ENCODE measurements at places on chromosomes 6 and 20.

DNA sequence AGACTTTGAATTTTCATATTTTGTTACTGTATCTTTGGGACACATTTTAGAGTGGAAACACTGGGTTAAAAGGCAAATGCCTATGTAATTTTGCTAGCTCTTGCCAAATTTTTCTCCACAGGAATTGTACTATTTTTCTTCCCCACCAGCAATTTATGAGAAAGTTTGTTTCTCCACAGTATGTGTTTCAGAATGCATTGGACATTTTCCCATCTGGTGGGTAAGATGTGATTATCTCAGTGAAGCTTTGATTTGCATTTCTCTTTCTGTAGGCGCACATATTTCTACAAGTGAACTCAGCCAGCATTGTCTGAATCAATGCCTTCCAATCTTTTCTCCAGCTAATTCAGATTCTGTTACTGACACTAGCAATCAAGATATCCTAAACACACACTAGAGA, 157.8 kb downstream of the RCAN2 start:
- DNase-seq: no peak

GRCh38 chr6:10585209-10585845, 64.2 kb downstream of the GCNT2 start:
- no peak for DNase-seq

DNA sequence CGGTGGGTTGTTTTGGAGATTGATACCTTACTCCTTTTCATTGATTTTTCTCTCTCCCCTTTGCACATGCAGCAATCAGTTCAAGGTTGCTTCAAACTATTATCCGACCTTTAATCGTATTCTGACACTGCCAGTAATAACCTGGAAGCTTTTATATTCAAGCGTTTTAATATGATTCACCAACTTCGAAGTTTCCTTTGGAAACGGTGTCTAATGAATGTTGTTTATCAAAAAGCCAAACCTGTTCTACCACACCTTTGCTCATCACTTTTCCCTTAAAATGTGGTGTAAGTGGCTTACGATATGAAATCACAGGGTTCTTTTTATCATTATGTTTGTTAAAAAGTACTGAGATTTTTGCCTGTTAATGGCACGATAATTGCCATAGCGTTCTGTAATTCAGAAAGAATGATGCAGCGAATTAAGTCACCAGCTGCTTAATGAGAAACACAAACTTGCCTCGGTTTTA, 660 bp downstream of the STXBP5 start:
- no peak for DNase-seq

GRCh38 chr6:22357724-22358189, 60.9 kb upstream of the PRL start:
- no peak for DNase-seq

- no peak for DNase-seq
Observed at GRCh38 chr20:47122560-47122959, 227.9 kb downstream of the EYA2 start.

- DNase-seq: peak; percentile 20
Observed at GRCh38 chr20:8718279-8718678, 350.6 kb upstream of the PLCB4 start.

DNA sequence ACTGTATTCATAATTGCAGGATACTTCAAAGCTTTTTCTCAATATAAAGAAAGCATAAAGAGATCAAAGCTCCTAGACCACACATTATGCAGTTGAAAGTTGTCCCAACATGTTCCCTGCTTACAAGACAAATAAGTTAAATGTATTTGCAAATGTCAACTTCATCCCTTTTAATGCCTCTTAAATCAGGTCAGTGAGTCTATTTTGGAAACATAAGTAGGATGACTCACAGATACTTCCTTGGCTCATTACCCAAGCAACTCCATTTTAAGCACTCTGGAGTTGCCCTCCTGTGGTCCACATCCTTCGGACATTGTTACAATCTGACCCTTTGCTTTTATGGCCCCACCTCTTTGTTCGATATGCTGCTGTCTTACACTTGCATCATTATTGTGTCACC, 162.0 kb downstream of the FAXC start:
- DNase-seq: no peak

GRCh38 chr6:35094183-35094582, 47.0 kb downstream of the TCP11 start:
- DNase-seq: no peak

DNA sequence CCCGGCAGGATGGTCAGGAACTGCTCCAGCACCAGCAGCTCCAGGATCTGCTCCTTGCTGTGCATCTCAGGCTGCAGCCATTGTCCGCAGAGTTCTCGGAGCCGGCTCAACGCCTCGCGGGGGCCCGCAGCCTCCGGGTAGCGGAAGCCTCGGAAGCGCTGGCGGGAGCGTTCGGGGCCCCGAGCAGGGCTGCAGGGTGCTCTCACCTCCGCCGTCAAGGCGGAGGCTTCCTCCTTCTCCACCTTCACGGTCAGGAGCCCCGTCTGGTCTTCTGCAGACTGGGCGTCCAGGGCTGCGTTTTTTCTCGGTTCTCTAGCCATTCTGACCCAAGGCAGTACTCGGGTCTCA, 434 bp downstream of the ZKSCAN4 start:
- no peak for DNase-seq

GRCh38 chr6:147406783-147407182, 101.7 kb upstream of the SAMD5 start:
- DNase-seq: no peak

DNA sequence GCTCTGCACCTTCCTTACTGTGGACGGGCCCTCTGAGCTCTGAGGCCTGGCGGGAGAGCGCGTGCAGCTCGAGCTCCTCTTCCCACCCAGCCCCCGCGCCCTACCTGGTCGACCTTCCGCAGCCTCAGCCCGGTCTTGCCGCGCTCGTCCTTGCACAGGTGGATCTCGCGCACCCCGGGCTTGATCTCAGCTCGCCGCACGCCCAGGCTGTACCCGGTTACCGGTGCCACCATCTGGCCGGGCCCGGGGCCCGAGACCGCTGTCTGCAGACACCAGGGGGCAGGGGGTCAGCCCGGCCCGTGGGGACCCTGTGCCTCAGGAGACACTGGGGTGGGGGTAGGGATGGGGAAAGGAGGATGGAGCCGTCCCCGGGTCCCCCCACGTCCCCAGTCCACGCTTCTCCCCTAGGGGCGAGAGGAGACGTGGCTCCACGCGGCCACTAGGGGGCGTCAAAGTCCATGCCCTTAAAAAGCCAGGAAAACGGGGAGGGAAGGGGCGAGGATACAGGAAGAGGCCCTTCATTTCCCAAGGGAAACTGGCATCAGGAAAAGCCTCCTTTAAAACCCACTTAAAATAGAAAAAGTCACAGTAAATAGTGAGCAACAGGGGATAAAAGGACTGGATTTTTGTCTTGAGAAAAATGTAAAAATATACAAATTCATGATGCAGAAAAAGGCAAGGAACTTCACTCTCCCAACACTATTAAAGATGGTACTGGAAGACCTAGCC, 15.5 kb downstream of the SDCBP2 start:
- DNase-seq: peak; percentile 77

GRCh38 chr20:45363611-45364492, 896 bp downstream of the SYS1 start:
- DNase-seq: no peak

GRCh38 chr20:61925555-61926252, 140.0 kb downstream of the TAF4 start:
- peak; percentile 65 for DNase-seq

DNA sequence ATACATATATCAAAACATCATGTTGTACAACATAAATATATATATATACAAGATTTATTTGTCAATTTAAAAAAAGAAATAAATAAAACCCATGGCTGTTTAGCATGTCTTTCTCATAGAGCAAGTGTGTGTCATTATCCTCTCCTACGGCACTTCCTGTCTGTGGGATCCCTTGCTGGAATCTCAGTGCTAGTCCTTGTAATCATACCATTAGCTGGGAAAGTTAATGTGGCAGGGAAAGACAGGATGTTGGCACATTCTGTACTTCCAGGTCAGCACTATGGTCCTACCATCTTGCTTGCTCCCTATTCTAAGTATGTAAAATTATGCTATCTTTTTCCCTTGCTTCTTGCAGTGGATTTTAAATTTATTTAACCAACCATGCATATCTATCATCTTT, 9.5 kb upstream of the SLC17A3 start:
- no peak for DNase-seq

DNA sequence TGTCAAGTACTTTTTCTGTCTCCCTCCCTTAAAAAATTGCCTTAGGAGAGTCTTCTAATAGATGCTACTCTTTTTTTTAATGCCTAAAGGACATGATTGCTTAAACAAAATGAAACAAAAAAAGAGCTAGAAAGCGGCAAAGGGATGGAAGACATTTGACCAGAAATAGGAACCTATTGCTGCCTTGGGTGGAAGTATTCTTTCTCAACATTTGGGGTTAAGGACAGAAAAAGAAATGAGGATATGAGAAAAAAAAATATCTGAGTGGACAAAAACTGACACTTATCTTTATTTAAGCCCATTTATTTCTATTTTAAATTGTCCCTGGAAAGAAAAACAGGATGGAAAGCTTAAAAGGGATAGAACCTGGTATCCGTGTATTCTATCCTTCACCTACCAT, 664.9 kb upstream of the CITED2 start:
- no peak for DNase-seq

- DNase-seq: peak; percentile 22
Observed at GRCh38 chr6:50791900-50792508, 26.7 kb upstream of the TFAP2B start.

GRCh38 chr6:5766260-5766659, 240.5 kb downstream of the NRN1 start:
- DNase-seq: peak; percentile 19

GRCh38 chr20:61437280-61438206, 185.5 kb downstream of the CDH4 start:
- peak; percentile 88 for DNase-seq

- no peak for DNase-seq
Observed at GRCh38 chr20:57612916-57613315, 7.3 kb downstream of the ZBP1 start.

DNA sequence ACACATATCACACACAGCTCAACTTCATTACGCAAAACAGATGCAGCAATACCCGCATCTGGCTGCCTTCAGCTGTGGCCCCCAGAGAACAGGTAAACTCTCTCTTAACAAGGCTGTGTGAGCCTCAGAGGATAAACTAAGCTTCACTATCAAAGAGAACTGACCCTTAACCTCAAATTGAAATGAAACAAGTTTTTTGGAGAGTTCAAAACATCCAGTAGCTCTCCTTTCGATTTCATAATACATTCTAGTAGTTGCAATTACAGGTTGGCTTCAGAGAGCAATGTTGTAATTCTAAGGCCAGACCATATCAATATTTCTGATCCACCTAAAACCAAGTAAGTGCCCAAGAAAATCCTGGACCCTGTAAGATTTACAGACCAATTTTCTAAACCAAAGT, 113.5 kb downstream of the FAXC start:
- DNase-seq: no peak

DNA sequence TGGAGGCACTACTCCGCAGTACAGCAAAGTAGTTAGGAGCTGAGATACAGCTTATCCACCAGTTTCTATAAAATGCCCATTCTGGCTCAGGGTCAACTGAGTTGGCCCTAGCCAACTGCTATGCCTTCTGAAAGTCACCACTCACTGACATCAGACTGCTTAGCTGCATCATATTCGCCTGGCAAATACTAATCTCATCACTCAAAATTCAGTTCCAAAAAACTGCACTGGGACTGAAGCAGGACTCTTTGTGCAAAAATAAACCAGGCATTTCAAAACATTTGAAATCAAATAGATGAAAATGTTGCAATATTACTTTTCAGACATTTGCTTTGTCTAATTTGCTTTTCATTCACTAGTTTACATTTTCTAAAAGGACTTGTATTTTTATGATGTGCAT, 230.0 kb downstream of the ALDH8A1 start:
- DNase-seq: no peak

- no peak for DNase-seq
Observed at GRCh38 chr20:49199729-49200293, 11.7 kb upstream of the STAU1 start.

- DNase-seq: no peak
Observed at GRCh38 chr20:22460803-22461202, 123.6 kb downstream of the FOXA2 start.

DNA sequence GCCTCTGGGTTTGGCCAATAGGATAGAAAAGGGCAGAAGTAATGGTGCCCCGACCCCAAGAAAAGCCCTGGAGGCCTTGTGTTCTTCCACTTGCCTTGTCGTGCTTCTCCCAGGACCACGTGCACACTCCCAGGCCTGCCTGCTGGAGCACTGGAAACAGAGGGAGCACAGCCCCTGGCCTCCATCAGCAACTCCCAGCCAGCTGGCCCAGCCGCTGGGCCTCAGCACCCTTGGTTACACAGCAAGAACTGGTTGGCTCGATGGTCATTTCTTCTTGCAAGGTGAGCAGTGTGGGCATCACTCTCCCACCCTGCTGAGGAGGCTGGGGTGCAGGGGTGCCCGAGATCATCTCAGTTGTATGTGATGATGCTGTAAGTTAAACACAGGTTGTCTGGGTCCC, 69.2 kb upstream of the CST7 start:
- DNase-seq: no peak

- no peak for DNase-seq
Observed at GRCh38 chr6:56242346-56242745, 5.0 kb downstream of the COL21A1 start.

- no peak for DNase-seq
Observed at GRCh38 chr6:24777227-24777626, 2.5 kb downstream of the GMNN start.

- DNase-seq: peak; percentile 23
Observed at GRCh38 chr6:57307850-57308249, 9.6 kb upstream of the PRIM2 start.

DNA sequence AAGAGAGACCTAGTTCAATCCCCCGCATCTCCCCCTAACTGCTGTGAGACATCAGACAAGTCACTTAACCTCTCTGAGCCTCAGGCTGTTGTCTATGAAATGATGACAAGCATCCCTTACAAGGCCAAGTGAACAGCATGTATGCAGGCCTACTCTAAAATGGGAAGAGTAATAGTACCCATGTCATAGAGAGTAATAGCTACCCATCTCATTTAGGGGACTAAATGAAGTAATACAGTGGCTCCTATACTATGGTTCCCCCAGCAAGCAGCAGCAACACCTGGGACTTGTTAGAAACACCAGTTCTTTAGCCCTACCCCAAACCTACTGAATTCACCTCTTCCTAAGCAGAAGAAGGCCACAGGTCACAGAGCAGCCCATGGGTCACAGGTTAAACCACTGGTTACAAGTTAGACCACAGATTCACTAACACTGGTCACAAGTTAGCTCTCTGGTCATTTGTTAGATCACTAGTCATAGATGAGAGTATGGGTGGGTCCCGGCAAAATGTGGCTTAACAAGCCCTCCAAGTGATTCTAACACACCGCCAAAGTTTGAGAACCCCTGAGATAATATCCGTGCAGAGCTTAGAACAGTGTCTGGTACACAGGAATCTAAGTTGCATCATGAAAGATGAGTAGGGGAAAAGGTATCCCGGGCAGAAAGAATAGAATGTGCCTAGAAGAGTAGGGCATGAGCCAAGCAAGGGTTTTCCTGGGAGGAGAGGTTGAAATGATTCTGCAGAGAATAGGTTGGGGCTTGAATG, 1.4 kb downstream of the DEFB124 start:
- peak; percentile 21 for DNase-seq

DNA sequence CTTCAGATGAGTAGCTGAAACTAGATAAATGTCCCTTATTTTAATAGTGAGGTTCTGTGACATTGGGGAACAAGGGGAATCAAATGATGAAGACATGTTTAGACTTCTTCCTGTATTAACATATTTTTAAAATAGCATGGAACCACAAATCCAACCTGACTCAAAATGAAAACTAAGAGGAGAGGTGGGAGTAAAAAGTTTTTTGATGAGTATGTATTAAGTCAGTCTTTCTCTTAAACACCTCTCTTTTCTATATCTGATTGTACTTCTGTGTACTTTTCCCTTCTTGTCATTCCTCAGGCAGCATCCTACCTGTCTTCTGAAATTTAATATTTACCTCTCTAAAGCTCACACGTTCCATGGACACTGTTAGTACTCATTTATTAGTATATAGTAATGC, 8.7 kb upstream of the SDHAF4 start:
- DNase-seq: no peak
